Vein endothelial cell (primary cell): ENCODE measurements at places on chromosomes 1 and 21. TPM values are rescaled to one million over a fixed set of nuclear protein-coding genes. Genes with fewer than 3 reads are reported as not detected.

Gene RGSL1
- total RNA-seq = 0.65 TPM in 1 of 2 replicates, not detected in the other

Gene C8B
- total RNA-seq = not detected in 2 replicates

Gene MAP3K21
- 0.19 and 0.33 TPM in 2 replicates for total RNA-seq

Gene EPHA8
- not detected in 2 replicates for total RNA-seq

Gene FCRL5
- not detected in 2 replicates for total RNA-seq

Gene SPATA45
- not detected in 2 replicates for total RNA-seq

Gene CLCA4
- total RNA-seq = not detected in 2 replicates

Gene CHAF1B
- 4.2 and 6.3 TPM in 2 replicates for total RNA-seq

Gene PLA2G2F
- not detected in 2 replicates for total RNA-seq

Gene ANKRD35
- total RNA-seq = under 0.01 and 0.10 TPM in 2 replicates

Gene KISS1
- not detected in 2 replicates for total RNA-seq

Gene FBLIM1
- total RNA-seq = 365 and 655 TPM in 2 replicates

Gene NCAM2
- total RNA-seq = 0.33 and 0.57 TPM in 2 replicates

Gene GOLT1A
- total RNA-seq = not detected in 2 replicates

Gene TRPM2
- total RNA-seq = 0.33 and 1.1 TPM in 2 replicates

Gene PRKAA2
- 3.3 and 3.9 TPM in 2 replicates for total RNA-seq
